ENCODE measurements at places on chromosomes 5 and 9. TPM values are rescaled to one million over a fixed set of nuclear protein-coding genes. Genes with fewer than 3 reads are reported as not detected.
A peak's percentile ranks its signal among the peaks of the same experiment; 100 is the strongest.

DNA sequence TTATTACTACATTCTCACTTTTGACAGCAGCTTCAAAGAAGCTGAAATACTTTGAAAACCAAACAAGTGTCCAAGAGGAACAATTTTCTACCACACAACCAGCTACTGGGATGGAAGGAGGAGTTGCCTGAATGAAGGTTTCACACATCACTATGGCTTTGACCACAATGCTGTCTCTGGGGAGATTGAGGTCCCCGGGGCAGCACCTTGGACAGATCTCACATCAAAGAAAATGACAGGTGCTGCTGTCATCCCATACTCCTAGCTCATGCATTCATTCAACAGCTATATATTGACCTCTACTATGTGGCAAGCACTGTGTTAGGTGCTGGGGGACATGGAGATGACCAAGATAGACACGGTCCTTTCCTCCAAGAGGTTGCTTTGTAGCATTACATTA, 233.2 kb upstream of the RASEF start:
- peaks cover 14% of the 10 kb centered on the region for H3K4me1 ChIP-seq
- no peak overlapping the region for H3K4me3 ChIP-seq
- H3K36me3 ChIP-seq: peaks cover 9% of the 10 kb centered on the region
- no peak overlapping the region for H3K27ac ChIP-seq

- H3K4me1 ChIP-seq: no peaks in the 10 kb centered on the region
- no peaks in the 10 kb centered on the region for H3K27me3 ChIP-seq
- H3K27ac ChIP-seq: no peak overlapping the region
- no peak for DNase-seq
- no peak overlapping the region for H3K4me3 ChIP-seq
- no peaks in the 10 kb centered on the region for H3K36me3 ChIP-seq
Observed at GRCh38 chr9:3906437-3907213, 380.8 kb upstream of the RFX3 start.

DNA sequence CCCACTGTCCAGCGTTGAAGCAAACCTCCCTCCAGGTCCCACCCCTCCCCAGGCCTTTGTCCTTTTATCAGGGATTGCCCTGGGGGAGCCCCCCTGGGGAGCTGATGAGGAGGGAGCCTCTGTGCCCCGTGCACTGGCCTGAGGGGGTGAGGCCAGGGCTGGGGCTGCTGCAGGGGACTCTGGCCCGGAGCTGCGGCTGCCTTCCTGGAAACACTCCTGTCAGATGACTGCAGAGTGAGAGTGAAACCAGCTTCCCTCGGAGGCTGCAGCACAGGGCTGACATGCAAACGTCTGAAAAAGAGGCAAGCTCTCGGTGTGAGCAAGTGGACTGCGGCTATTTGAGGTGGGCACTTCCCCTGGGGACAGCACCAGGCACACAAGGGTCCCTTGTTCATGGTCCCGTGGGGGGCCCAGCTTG, 4.6 kb upstream of the TRAF2 start:
- H3K27ac ChIP-seq: no peak overlapping the region
- DNase-seq: no peak

- H3K27ac ChIP-seq: no peak overlapping the region
- H3K27me3 ChIP-seq: no peaks in the 10 kb centered on the region
- H3K4me1 ChIP-seq: no peaks in the 10 kb centered on the region
- no peak for DNase-seq
Observed at GRCh38 chr9:116133163-116133562, 20.4 kb upstream of the PAPPA start.

GRCh38 chr5:107937204-107937603, 266.5 kb upstream of the EFNA5 start:
- H3K4me3 ChIP-seq: no peak overlapping the region
- no peak overlapping the region for H3K27ac ChIP-seq
- no peaks in the 10 kb centered on the region for H3K4me1 ChIP-seq

DNA sequence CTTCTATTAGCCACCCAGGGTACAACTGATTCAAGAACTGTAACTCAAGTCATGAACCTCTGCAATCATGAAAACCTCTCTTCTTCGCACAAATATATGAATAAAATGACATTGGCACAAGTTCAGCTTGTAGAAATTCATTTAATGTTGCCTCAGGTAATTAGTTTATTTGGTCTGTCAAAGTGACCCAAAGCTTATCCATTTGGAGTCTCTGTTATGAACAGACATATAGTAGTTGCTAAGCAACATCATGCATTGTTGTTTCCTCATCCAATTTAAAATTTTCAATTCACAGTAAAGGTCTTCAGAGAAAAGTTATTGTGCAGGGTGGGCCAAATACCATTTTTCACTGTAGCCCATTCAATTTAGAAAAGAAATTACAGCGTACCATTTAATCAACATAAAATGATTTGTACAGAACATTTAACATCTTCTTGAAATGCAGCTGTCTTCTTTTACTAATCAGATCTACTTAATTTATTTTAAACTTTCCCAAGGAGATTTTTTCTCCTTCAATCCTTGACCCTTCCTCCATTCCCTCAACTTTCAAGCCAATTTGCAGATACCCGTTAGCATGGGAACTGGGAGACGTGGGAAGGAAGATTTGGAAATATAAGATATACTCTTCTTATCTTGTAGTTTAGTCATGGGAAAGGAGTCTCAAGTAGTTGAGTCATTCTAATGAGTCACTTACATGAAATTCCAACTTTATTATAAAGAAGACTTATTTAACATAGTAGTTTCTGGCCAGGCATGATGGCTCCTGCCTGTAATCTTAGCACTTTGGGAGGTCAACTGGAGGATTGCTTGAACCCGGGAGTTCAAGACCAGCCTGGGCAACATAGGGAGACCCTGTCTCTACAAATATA, 231.3 kb downstream of the ATPSCKMT start:
- no peaks in the 10 kb centered on the region for H3K4me1 ChIP-seq
- DNase-seq: no peak
- H3K27ac ChIP-seq: no peak overlapping the region

- no peaks in the 10 kb centered on the region for H3K27me3 ChIP-seq
- peak overlapping the region; percentile 100 for H3K27ac ChIP-seq
- H3K4me3 ChIP-seq: peak overlapping the region; percentile 97
- peaks cover 43% of the 10 kb centered on the region for H3K4me1 ChIP-seq
Observed at GRCh38 chr9:126805554-126806262, 868 bp downstream of the ZBTB43 start.

SNAPC4 gene
- total RNA-seq: 4.3 TPM

ROR2 gene
- total RNA-seq: 0.30 TPM

RC3H2 gene
- 33.7 TPM for total RNA-seq

PRLR gene
- total RNA-seq: 0.15 TPM

CBY3 gene
- total RNA-seq: not detected

SPATA6L gene
- 0.34 TPM for total RNA-seq

COL15A1 gene
- total RNA-seq: 5.6 TPM

PKD2L2 gene
- total RNA-seq: 1.7 TPM

PIP5K1B gene
- total RNA-seq: 1.9 TPM
